ENCODE measurements at places on chromosomes 12 and 14.
A peak's percentile ranks its signal among the peaks of the same experiment; 100 is the strongest.

DNA sequence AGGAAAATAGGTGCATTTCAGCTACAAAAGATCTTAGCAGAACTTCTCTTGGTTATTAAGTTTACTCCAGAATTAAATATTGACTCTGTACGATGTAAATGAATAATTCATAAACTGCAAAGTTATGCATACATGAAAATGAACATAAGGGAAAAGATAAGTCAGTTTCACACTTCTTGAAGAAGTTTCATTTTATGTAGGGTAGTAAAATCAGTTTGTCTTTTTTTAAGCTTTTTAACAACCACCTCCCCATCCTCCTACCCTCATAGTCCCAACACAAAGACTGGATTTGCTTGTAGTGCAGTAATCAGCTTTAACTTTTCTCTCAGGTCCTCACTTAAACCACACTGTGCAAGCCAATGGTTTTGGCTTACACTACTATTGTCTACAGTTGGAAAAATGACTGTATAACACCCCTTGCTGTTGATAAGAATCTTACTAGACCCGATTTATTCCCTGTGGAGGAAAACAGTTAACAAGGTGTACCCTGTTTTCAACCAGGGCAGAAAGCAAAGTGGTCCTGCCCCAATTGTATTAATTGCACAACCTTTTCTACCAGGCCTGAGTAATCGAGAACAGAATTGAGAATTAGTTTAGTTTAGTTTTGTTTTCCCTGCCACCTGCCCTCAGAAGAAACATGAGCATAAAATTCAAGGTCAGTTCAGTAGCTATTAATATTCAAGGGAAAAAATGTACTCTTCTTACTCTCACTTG is 44.1 kb downstream of the NIN start:
- no peak for DNase-seq

GRCh38 chr14:66380143-66380542 is 106.0 kb upstream of the CCDC196 start:
- DNase-seq, result no peak

GRCh38 chr12:98727196-98727595 is 82.1 kb downstream of the APAF1 start:
- no peak for DNase-seq

- DNase-seq, result no peak
Observed at GRCh38 chr12:116910280-116910644, 488 bp upstream of the FBXW8 start.

- no peak for DNase-seq
Observed at GRCh38 chr14:89792489-89793366, 161.8 kb downstream of the EFCAB11 start.

- DNase-seq, result no peak
Observed at GRCh38 chr12:56581418-56582145, 48.5 kb downstream of the BAZ2A start.

GRCh38 chr14:89826596-89826995 is 127.9 kb downstream of the EFCAB11 start:
- no peak for DNase-seq

DNA sequence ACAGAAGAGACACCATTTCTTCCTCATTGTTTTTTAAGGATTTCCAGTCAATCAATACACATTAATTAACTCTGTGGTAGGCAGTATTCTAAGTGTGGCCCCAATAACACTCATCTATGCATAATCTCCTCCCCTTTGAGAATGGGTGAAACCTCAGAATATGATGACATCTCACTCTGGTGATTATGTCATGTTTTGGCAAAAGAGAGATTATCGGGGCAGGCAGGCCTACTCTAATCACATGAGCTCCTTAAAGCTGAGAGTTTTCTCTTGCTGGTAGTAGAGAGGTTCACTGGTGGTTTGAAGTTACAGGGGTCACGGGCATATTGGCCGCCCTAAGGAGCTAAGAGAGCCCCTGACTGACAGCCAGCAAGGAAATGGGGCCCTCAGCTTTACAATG is 7.1 kb upstream of the LGMN start:
- no peak for DNase-seq

- no peak for DNase-seq
Observed at GRCh38 chr12:50394469-50395029, 1.9 kb downstream of the FAM186A start.

GRCh38 chr12:22283006-22283506 is 51.5 kb downstream of the ST8SIA1 start:
- DNase-seq, result no peak

DNA sequence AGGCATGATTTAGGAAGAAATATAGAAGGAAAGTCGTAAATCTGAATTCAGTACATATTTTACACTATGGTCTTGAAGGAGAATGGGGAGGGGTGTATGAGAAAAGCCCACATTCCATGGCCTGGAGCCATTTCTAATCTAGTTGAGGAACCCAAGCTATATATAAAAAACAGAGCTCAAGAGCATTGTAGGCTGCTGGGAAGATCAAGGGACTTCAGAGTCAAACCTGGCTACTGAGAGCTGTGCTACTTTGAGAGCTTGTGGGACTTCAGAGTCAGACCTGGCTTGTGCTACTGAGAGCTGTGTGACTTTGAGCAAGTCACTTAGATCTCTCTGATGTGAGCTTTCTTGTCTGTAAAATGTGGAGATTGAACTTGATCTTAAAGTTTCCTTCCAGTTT is 58.7 kb downstream of the TBK1 start:
- DNase-seq, result no peak

DNA sequence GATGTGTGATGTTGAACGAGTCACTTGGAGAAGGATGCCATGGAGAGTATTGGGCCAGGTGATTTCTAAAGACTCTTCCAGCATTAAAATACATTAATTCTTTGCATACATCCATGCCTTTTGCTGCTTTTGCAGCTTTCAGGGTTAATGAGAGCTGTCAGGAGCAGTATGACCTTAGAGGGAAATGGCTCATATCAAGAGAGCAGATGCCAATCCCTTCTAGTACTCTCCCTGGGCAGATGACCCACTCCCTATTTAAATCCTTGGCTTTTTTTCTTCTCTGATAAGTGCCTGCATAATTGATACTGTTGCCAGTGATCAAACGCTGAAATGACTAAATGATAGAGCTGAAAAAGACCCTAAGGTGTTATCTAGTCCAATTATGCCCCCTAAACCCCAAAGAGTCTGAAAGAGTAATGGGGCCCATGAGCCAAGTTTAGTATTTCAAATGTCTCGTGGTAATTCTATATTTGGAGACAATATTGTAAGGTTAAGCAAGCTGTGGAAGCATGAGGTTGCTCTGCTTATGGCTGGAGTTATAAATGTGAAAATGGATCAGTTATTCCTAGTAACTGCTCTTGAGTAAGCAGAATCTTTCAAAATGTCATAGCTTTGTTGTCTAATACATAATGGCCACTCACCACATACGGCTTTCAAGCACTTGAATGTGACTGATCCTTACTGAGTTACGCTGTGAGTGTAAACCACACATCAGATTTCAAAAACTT is 137.3 kb downstream of the ETV6 start:
- no peak for DNase-seq

GRCh38 chr12:15049461-15050153 is 76.8 kb downstream of the PDE6H start:
- no peak for DNase-seq

GRCh38 chr12:94603434-94604365 is 46.7 kb downstream of the TMCC3 start:
- peak; percentile 69 for DNase-seq

GRCh38 chr14:95220663-95221231 is 63.4 kb upstream of the DICER1 start:
- DNase-seq, result no peak

- DNase-seq, result no peak
Observed at GRCh38 chr14:75258079-75258802, 20.4 kb upstream of the FOS start.

GRCh38 chr12:95709152-95709551 is 81.4 kb downstream of the NTN4 start:
- no peak for DNase-seq

- DNase-seq, result no peak
Observed at GRCh38 chr14:91727121-91727520, 4.8 kb downstream of the CATSPERB start.

DNA sequence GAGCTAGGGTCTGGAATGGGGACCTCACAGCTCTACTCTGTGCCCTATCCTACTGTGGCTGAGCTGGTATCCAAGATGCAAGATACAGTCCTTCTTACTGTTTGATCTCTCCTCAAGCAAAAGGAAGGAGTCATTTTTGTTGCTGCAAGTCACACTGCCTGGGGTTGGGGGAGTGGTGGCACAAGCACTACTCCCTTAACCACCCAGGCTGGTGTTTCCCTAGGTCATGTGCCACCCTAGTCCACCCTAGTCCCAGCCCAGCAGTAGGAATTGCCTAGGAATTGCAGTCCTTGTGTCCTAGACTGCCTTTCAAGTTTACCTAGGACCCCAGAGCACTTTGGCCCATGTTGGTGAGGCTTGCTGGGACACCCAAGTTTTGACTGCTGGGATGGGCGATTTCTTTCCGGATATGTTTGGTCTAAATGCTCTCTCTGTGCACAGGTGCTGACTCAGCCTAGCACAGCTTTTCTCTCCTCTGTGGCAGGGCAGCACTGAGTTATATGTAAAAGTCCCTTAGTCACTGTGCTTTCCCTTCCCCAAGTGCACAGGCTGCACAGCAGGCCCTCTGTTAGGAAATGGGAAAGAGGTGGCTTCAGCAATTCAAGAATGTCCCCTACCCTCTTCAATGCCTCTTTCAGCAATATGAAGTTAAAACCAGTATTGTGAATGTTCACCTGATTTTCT is 54.9 kb downstream of the SLC6A15 start:
- DNase-seq, result no peak

DNA sequence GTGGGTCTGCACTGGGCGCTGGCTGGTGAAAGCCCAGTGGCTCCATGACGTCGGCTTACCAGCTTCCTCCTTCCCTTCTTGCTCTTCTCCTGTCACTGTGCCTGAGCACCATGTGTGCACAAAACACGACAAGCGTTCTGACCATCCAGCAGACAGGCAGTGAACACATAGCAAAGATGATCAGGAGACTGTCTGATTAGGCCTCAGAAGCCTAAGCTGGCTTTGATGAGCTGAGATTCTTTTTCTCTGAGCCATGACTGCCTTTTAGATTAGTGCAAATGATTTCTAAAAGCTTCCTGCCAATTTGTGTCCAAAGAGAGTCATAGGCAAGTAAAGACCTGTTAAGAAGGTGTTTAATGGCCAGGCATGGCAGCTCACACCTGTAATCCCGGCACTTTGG is 83.1 kb downstream of the AACS start:
- no peak for DNase-seq

- no peak for DNase-seq
Observed at GRCh38 chr12:65611396-65611795, 212.9 kb upstream of the HMGA2 start.

- no peak for DNase-seq
Observed at GRCh38 chr14:72444701-72445100, 449.2 kb downstream of the DPF3 start.

DNA sequence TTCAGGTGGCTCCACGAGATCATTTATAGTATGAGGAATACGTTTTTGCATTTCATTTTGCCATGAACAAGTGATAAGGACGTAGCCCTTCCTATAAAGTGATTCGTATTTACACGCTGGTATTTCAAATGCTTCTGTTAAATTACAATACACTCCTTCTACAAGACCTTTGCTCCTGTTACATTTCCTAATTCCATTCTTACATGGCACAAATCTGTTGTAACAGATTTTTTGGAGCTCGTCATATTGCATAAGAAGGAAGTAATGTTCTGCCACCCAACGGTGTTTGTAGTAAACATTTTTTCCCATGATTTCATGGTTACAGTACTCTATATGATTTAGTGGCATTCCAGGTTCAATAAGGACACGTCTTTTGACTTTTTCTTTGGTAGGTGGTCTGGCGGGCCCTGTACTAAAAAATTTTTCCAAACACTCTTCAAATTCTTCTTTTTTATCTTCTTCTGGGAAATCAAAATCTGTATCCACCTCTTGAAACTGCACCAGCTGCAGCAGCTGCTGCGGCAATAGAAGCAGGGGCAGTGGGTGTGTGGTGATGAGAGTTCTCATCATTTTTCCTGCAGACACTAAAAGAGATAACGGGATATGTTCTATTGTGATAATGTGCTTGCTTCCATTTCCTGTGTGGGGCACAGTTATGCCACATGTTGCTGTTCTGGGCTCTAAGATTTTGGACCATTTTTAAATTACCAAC is 4.2 kb downstream of the RNASE9 start:
- no peak for DNase-seq

DNA sequence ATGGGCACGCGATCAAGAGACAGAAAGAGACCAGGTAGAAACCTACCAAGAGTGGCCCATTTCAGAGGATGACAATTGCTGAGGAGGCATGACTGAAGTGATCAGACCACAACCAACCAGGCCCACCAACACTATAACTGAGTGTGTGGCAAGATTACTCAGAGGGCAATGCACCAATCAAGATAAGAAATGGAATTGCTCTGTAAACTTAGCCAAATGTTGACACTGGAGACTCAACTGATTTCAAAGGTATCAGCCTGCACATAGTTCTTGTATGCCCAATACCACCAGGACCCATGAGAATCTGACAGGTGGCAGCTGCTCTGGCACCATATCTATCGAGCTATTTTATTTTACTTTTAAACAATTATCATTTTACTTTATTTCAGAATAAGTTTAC is 128.9 kb downstream of the FOXN3 start:
- no peak for DNase-seq

DNA sequence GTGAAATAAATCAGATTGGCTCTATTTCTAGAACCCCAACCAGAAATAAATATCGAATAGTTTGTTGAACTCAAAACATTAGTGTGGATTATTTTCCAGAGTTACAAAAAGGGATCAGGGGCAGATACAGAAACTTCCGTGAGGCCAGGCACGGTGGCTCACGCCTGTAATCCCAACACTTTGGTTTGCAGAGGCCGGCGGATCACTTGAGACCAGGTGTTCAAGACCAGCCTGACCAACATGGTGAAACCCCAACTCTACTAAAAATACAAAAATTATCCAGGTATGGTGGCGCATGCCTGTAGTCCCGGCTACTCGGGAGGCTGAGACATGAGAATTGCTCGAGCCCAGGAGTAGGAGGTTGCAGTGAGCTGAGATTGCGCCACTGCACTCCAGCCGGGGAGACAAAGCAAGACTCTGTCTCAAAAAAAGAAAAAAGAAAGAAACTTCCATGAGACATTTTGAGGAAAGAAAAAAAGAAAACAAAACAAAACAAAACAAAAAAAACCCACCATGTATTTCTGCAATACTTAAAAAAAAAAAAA is 2.1 kb downstream of the FBXO21 start:
- no peak for DNase-seq

DNA sequence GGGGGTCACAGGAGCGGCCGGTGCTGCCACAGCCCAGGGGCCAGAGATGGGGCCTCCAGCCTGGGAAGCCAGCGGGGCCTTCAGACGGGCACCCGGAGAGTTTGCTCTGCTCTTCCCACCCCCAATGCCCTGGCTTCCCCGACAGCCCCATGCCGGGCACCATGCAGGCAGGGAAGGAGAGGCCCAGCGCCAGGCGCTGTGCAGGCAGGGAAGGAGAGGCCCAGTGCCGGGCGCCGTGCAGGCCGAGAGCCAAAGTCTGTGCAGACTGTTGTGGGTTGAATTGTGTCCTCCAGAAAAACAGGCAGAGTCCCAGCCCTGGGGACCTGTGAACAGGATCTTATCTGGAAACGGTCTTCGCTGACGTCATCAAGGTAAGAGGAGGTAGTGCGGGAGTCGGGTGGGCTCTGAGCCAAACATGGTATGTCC is 34.3 kb downstream of the GALNT9 start:
- DNase-seq, result no peak
